ENCODE measurements at places on chromosomes 11 and 22.

DNA sequence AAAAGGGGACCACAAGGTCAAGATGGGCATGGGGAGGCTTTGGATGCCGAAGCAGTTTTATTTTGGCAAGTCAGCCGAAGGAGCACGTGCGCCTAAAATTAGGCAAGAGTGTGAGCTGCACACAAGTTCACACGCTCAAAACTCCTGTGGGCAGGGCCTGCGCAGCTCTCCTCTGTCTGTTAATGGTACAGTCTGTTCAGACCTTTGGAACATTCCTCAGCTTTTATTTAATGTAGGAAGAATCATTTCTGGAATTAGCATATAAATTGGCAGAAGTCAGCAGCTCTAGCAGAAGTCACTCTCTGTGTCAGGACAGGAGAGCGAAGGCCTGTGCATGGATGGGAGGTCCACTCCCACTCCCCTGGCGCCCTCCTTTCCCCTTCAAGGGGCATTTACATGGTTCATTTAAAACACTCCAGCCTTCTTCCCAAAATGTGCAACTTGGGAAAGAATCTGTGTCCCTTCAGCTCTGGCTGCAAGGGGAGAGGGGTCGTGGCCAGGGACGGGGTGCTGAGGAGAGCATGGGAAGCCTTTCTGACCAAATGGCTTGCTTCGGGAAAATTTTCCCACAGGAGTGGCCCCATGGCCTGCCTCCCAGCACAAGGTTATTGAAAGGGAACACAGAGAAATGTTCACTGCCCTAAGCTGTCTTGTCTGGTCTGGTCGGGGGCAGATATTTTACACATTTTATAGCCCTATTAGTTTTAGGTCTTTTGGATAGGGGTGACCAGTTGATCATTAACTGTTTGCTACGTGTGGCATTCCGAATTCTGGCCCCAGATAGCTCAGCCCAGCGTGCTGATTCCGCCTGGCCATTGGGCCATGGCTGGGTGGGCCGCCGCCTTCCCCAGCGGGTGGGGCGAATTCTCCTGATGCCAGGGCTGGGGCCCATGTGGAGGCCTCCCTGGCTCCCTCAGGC lies 43.9 kb upstream of the SMIM38 start:
- no peak for DNase-seq

- DNase-seq = peak; percentile 25
These were observed 61.5 kb downstream of the MSANTD4 start for GRCh38 chr11:105960252-105961245.

GRCh38 chr22:36194971-36195370 lies 6.6 kb downstream of the APOL4 start:
- DNase-seq = peak; percentile 84

GRCh38 chr11:103325686-103326069 lies 216.5 kb downstream of the DYNC2H1 start:
- DNase-seq = no peak

DNA sequence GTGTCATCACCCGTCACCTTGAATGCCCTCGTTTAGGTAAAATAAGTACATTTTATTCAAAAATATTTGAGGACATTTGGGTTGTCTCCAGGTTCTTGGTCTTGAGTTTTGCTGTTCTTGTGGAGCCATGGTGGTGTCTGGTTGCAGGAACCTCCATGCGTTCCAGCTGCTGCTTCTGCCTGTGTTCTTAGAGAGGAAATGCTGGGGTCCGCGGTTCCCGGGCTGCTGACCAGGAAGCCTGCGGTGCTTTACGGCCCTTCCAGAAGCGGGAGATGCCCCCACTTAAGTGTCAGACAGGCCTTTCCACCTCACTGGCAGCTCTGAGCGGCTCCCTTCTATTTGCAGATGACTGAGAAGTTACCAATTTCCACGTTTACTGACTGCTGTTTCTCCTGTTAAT lies 66.8 kb downstream of the LRP5 start:
- DNase-seq = peak; percentile 62

GRCh38 chr11:9600644-9601036 lies 27.2 kb downstream of the WEE1 start:
- no peak for DNase-seq

GRCh38 chr11:44708009-44708408 lies 18.8 kb upstream of the TSPAN18 start:
- DNase-seq = no peak

- no peak for DNase-seq
These were observed 411.6 kb downstream of the DYNC2H1 start for GRCh38 chr11:103520792-103521191.

GRCh38 chr11:75239531-75240290 lies 863 bp upstream of the TPBGL start:
- peak; percentile 7 for DNase-seq

DNA sequence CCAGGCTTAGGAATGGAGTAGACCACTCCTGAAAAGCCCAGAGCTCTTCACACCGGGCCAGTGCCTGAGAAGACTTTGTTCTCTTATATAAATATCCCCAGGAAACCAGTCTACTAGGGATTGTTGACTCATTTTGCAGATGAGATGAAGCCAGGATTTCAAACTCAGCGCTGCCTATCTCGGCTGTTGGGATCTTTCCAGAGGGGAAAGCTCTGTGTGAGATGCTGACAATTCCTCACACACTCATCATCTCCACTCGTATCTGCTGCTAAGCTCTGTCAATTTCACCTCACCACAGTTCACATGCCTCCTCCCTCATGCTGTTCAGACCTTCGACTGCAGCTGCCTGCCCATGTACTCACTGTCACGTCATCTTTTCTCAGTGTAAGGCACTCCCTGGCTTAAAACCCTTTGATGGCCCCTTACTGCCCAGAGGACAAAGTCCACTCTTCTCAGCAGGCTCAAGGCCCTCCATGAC lies 12.5 kb downstream of the USH1C start:
- DNase-seq = no peak

- DNase-seq = no peak
These were observed at the start of gene ANGPTL5 for GRCh38 chr11:101916422-101916821. TSS of gene ANGPTL5 (minus strand) at chr11:101916522. CDS start at chr11:101907909, 8,613 bp downstream.

DNA sequence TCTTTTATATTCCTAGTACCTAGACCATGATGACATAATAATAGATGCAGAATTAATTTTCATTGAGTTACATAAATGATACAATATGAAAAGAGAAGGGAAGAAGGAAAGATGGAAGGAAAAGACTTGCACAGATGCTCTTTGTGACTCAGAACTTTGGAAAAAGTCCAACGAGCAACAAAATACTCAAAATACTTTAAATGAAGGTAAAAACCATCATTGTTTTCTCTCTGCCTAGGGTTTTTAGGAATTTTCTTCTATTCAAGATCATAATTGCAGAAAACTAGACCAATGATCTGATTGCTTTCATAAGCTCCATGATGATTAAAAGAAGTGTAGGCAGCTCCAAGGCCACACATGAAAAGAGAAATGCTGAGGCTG lies 276.9 kb downstream of the KIRREL3 start:
- DNase-seq = no peak

DNA sequence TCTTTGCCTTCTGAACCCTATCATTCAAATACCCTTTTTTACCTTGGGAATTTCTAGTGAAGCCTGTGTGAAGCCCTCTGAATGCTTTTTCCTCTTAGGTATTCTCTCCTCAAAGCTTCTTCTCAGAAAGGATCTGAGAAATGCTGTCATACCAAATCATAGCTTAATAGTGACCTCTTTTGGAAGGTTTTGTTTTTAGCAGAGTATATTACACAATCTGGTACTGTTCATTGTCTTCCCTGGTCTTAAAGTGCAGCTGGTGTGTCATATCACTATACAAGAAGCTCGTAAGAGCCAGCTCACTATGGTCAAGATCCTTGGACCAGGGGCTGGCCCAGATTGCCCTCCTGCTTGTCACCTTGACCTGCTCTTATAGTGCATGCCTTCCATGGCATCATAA lies 204.4 kb upstream of the ANO5 start:
- DNase-seq = peak; percentile 31
